ENCODE measurements at places on chromosomes 12 and 14.

DNA sequence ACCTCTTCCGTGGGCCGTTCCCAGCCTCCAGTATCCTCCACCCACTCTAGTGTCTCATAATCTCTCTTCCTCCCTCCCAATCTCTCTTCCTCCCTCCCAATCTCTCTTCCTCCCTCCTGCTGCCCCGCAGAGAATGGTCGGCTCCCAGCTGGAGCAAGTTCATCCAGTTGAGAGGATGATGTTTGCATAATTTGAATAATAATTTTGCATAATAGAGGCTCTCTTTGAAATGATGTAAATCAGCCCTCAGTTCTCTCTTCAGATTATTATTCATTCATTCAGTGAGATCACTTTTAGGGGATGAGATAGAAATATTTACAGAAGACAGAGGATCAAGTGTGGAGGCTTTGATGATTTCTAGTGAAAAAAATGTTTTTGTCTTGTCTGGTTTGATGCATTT is 125.0 kb downstream of the PTPN11 start:
- DNase-seq: no peak

DNA sequence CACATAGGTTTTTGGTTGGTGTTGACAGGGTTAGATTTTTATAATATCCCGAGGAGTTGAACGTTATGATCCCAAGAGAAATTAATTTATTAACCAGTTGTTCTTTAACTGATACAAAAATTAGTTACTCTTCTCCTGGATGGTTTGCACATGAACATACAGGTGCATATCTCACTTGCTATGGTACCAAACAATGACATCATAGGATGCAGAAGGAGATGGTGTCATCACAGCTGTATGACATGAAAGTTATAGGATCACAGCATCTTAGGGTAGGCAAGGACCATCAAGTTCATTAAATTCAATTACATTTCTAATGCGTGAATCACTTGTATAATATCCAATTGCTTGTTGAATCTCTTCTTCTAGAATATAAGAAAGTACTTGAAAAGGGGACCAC is 175.8 kb downstream of the PAH start:
- DNase-seq: no peak

DNA sequence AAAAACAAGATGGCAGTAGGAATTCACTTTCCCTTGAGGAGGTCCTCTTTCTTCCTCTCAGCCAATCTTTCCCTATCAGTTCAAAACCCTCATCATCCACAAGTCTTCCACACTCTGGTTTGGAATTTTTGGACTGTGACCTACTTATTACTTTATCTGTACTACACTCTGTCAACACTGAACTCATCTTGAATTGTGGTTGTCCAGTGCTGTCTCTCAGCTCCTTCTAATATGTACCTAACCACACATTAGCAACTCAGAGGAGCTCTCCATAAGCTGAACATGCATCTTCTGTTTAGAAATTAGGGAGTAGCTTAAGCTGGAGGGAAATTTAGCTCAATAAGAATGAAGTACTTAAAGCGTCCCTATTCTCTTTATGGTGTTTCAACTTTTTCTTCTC is 34.8 kb downstream of the SLC38A1 start:
- no peak for DNase-seq

- no peak for DNase-seq
Observed at GRCh38 chr14:100488057-100488456, 99.2 kb downstream of the BEGAIN start.

- no peak for DNase-seq
Observed at GRCh38 chr12:115638733-115639647, 638.5 kb downstream of the MED13L start.

DNA sequence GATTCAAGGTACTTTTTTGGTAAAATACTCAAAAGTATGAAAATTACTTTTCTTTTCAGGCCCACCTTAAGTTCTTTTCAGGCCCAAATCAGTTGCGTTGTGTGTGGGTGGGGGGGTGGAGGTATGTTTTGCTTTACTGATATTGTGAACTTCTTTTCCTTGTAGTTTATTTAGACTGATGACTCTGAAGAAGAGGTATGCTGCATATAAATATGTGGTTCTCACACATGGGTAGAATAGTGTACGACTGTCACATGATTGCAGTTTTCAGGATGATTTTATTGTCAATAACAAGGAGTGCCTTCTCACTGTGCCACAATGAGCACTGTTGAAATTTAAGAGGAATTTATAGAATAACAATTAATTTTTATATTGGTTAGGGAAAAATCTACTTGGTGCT is 166.6 kb upstream of the ATP2B1 start:
- DNase-seq: no peak

DNA sequence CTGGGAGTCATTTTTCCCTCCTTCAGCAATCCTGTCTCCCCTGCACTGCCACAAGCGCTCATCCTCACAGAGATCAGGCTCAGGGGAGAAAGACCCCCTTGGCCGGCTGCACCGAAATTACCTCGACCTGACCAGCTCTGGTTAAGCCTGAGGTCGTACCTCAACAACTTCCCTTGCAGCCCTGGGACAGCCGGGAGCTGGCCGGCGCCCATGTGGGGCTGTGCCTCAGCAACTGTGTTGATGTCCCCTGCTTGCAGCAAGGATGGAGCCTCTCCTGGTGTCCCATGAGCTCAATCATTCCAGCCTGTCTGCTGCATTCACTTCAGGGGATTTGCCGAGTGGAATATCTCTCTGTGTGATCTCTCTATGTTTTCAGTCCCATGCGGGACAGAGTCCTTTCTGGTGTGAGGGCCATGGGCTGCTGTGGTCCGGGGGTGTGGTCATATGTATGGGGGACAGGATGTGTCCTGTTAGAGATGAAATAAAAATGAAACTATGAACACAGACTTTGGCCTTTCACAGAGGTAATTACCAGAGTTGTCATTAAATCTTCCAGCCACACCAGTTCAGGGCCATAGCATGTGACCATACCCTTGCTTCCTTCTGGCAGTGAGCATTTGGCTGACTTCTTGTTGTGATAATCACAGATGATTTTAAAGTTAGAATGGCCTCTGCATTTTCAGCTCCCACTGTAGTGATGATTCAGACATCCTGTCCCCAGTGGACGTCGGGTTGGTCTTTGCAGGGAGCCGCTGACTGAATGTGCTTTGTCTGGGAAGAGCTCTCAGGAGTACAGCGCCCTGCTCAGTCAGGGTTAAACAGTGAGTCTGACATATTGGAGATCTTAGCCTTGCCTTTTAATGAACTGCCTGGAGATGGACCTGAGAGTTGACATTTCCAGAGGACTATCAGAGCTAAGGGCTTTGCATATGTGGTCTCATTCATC is 405.9 kb downstream of the AACS start:
- DNase-seq: no peak

GRCh38 chr12:108773798-108774788 is 42.8 kb upstream of the CORO1C start:
- no peak for DNase-seq

DNA sequence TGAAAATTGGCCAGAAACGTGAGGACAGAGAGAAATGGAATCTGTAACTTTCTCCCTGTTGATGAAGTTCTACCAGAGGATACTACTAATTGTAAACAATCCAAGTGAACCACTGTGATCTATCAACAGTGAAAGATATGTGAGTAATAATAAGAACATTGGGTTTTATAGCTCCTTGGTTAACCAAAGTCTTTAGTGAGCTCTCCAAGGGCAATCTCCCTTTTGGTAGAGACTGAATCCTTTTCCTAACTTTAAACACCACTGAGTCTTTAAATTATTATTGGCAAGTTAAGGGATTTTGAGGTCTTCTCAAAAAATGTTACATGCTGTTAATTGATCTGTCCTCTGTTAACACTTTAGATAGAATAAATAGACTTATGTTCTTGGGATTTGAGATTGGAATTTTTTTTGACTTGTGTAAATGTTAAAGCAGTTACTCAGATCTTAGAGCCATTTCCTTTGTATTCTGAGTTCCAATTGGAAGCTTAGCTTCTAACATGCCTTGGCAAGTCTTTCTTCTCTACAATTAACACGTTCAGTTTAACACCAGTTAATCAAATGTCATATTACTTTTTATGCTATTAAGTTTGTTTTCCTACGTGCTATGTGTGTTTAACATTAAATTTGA is 338.2 kb upstream of the DDHD1 start:
- DNase-seq: no peak

DNA sequence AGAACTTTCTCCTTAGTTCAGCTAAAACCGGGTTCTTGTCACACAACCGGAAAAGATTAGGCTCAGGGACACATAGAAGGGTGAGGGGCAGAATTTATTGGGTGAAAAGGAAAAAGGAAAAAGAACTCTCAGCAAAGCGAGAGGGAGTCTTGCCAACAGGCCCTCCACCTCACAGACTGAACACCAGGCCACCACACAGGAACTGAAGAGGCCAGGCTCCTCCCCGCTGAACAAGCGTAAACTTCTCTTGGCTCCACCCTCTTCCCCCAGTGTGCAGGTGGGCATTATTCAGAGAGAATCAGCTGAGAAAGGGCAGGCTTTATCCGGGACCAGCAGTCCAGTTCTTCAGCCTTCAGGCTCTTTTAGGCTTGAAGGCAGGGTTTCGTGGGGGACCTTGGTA is 125.6 kb upstream of the FGD4 start:
- peak; percentile 7 for DNase-seq

- DNase-seq: no peak
Observed at GRCh38 chr12:5511644-5512600, 80.0 kb downstream of the NTF3 start.

DNA sequence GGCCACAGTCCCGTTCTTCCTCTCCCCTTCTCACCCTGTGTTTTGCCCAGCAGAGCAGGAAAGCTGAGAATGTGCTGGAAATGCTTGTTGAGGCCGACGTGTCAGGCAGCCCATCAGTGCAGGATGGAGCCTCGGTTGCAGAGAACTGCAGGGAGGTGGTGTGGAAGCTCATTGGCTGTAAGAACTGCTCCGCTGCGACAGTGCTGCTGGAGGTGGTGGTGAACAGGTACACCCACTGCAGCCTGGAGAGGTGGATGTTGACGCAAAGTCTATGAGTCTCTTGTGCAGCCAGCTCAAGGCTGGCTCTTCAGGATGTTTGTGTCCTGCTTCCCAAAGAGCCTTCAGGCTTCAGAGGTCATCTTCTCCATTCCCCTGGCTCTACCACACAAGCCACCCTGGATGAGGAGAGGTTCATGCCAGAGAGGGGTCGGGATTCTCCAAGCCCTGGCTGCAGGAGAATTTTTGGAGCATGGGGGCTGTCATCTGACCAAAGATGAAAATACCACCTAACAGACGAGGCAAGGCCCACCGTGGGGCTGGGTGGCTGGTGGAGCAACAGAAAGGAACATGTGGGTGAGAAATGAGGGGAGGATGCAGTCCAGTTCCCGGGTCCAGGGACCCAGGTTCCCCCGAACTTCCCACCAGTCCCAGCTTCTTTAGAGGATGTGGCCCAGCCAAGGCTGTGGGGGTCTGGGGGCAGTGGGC is 174.1 kb upstream of the PRMT8 start:
- DNase-seq: no peak

DNA sequence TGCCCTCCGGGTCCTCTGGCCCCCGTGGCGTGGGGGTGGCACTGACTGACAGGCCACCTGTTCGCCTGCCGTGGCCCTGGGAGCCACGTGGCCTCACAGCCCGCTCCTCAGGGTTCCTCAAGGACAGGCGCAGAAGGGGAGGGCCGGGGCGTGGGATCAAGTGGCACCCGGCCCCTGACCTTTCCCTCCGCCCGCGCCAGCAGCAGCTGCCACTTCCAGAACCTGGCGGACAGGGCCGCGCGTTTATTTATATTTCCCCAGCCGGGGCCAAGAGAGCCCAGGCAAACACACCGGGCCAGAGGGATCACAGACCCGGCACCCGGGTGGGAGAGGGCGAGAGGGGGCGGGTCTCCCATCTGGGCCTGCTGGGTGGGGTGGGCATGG is 92.6 kb downstream of the RFLNA start:
- DNase-seq: no peak

DNA sequence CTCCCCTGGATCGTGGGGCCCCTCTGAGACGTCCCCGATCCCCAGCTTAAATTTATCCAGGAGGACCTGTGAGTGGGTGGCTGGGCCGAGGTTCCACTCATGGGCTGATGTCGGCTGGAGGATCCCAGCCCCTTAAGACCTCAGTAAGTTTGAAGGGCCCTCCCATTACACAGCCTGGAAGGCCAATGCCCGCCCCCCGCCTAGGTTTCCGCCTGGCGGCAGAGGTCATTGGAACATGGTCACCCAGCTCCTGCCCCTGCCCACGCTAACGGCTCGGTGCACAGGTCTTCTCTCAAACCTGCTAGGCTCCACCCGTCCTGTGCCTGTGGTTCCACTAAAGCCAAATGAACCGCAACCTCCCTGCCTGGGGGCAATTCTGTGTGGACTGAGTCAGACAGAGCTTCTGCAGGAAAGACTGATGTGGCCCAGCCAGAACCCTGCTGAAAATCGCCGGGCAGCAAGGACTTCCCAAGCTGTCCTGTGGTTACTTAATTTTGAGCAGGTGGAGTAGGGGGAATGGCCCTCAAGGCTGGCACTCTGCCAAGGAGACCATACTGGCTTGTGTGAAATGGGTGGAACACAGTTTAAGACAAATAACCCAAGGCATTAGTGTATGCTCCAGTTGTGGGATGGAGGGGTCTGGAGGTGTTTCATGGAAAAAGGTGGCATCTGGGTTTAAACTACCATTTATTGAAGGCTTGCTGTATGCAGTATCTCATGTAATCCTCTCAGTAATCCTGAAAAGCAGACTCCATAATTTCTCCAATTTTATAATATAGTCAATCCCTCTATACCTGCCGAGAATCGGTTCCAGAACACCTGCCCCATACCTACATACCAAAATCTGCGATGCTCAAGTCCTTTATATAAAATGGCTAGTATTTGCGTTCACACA is 903 bp upstream of the NT5DC3 start:
- peak; percentile 13 for DNase-seq

GRCh38 chr12:10361622-10362021 is 28.2 kb downstream of the KLRK1 start:
- no peak for DNase-seq

GRCh38 chr14:93829839-93830481 is 41.7 kb upstream of the PRIMA1 start:
- no peak for DNase-seq

- DNase-seq: no peak
Observed at GRCh38 chr12:28209782-28210181, 19.5 kb downstream of the CCDC91 start.

- DNase-seq: no peak
Observed at GRCh38 chr14:41986083-41986645, 379.5 kb downstream of the LRFN5 start.

DNA sequence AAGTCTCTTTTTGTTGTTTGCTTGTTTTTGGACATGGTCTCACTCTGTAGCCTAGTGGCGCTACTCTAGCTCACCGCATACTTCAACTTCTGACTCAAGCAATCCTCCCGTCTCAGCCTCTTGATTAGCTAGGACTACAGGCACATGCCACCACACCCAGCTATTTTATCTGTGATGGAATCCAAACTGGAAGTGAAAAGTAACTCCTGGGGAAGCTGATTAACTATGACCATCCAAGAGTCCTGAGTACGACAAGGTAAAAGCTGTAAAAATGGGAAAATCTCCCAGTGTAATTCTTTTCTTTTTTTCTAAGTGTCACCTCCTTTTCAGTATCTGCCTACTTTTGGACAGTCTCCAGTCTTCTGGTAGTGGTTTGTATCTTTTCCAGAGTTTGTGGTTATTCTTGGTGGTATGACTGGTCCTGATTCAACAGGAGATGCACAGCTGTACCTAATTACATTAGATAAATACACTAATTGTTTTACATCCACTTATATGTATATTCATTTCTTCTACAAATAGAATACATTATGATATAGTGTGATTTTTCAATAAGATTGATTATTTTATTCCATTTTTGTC is 97.8 kb downstream of the SLC6A15 start:
- no peak for DNase-seq

Measured in stimulated activated CD8-positive, alpha-beta memory T cell treated with anti-CD3 and anti-CD28 coated beads, Interleukin-15, amount 100 ng/mL, for 4 hours (primary cell).